Tongue (tissue), 3 donors: ENCODE measurements at places on chromosomes 2 and 18.

- DNase-seq: no peak
Measured at GRCh38 chr18:49819071-49819662, 5.8 kb upstream of the ACAA2 start.

- DNase-seq: peak; percentile 73
Measured at GRCh38 chr2:175880-176820, 87.7 kb downstream of the SH3YL1 start.

DNA sequence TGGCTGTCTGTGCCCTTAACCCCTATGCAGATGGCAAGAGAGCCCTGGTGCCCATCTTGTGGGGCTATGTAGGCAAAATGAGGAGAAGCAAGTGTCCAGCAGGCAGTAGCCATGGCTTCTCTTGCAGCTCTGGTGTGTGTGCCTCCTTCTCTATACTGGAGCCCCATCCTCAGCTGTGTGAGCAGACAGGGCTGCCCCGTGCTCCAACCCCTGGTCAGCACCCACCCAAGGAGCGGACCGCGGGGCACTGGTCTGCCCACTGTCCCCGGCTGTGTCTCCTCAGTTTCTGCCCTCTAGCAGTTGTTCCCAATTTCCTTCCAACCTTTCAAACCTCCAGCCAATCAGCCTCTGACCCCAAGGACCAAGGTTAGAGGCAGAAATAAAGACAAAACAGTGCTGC is 134.9 kb upstream of the GLI2 start:
- no peak for DNase-seq

GRCh38 chr2:177799531-177799930 is 273.0 kb downstream of the PDE11A start:
- peak; percentile 18 for DNase-seq

DNA sequence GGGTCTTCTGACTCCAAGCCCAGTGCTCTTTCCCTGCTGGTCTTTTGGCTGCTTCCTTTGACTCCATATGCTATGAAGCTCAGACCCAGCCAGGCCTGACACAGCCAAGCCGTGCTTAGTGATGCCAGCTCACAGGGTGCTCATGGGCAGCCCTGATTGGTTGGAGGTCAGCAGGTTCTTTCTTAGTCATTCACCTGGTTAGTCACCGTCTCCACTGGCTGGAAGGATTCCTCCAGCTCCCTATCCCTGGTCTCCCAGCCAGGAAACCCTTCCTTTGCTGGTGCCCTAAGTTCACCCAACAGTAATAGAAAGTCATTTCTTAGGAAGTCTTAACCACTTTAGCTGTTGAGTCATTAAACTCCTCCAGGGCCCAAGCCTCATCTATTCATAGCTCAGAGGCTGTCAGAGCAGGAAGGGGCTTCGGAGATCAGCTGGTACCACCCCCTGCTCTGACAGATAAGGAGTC is 3.9 kb downstream of the KCNK3 start:
- no peak for DNase-seq

- no peak for DNase-seq
Measured at GRCh38 chr2:102971701-102972100, 209.9 kb downstream of the TMEM182 start.

DNA sequence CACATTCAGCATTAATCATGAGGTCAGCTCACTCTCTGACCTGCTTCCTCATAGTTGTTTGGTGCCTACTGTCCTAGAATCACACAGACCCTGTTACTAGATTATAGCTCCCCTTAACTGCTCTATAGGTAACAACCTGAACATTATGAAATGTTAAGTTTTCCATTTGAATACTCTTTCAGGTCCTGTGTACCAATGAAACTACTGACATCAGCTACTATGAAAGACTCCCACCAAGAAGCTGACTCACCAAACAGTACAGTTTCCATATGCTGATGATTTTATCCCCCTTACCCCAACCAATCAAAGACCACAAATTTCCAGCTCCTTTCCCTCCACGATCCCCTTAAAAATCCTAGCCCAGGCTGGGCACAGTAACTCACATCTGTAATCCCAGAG is 56.3 kb downstream of the SRBD1 start:
- DNase-seq: no peak

GRCh38 chr2:125560855-125561254 is 1095.1 kb upstream of the GYPC start:
- no peak for DNase-seq

GRCh38 chr2:106223347-106223746 is 29.2 kb upstream of the UXS1 start:
- DNase-seq: no peak

- no peak for DNase-seq
Measured at GRCh38 chr2:142104134-142104758, 26.6 kb downstream of the LRP1B start.

DNA sequence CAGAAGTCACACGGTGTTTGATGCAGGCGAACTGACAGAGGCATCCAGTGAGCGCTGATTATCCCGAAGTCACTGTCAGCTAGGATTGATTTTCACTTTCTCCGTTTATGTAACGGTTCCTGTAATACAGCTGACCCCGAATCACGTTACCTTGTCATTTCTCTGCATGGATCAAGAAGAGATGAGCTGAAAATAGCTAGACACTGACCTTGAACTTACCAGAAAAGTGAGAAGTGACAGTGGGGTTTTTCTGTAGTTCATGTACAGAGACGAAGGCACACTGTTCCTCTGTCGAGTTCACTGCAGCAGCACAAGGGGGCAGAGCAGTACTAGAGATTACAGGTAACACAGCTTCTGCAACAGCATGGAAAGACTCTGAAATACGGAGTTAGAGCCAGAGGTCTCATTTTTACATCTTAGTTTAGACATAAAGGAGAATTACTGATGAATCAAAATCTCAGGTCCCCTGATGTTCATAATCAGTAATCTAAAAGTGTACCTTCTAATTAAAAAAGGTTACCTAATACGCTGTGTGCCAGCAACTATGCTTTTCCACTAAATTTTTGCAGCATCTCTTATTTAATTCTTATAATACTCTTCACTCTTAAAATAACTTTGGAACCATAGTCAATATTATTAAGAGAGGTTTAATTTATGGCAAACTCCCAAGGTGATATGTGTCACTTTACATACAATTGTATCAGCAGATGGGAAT is 33.1 kb downstream of the ARHGAP15 start:
- DNase-seq: peak; percentile 85

- no peak for DNase-seq
Measured at GRCh38 chr2:237720957-237721356, 77.6 kb upstream of the RBM44 start.

DNA sequence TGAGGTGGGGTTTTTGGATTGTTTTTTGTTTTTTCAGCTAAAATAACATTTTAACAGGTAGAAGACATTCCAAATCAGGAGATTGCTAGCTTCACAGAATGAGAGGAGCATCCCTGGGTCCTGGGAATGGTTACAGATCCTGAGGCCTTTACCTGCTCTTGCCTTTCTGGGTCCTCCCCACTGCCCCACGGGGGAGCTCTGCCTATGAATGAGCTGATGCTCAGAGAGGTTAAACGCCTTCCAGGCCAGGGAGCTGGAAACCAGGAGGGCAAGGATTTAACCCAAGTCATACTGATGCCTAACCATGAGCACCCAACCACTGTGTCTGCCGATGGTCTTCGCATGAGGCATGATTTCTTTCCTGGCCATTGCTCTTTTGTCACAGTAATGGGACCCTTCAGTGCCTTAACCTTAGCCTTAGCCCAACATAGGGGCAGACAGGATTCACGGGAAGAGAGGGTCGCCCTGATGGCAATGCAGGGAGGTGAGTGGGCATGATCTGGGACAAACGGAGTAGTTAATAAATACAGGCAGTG is 16.1 kb downstream of the MOCOS start:
- no peak for DNase-seq

DNA sequence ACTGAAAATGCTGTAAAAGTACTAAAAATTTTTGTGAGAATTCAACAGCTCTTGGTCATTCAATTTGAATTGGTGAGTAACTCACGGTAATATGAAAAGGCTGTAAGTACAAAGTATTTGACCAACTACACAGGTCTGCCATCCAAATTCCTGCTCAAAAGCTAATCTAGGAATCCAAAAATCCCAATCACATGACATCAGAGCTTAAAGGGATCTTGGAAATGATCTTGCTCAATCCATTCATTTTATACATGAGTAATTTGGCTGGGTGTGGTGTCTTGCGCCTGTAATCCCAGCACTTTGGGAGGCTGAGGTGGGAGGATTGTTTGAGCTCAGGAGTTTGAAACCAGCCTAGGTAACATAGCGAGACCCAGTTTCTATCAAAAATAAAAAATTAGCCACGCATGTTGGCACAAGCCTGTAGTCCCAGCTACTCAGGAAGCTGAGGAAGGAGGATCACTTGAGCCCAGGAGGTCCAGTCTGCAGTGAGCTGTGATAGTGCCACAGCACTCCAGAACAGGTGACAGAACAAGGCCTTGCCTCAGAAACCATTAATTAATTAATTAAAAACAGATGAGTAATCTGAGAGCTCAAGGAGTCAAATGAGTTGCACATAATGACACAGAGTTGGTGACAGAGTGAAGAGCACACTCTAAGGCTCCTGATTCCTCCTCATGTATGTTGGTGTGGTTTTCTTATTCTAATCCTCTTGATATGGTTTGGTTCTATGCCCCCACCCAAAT is 19.8 kb downstream of the SPIRE1 start:
- no peak for DNase-seq

- no peak for DNase-seq
Measured at GRCh38 chr18:13614641-13615288, 111.6 kb downstream of the FAM210A start.

DNA sequence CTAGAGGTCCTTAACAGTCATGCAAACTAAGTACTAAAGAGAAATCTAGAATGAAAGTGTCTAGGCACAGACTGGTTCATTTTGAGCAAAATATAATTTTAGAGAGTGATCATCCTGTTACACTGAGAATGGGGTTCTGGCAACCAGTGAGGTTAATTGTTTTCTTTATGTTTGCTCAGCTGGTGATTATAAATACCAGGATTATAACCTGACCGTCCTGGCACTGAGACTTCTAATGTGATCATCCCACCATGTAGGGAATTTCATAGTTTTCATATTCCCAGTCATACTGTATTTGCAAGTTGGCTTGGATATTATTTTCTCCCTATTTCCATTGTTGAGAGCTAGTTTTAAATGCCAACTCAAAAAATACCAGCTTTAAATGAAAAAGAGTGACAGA is 852.5 kb upstream of the LRATD1 start:
- peak; percentile 63 for DNase-seq

GRCh38 chr2:24721470-24721869 is 71.7 kb downstream of the PTRHD1 start:
- DNase-seq: peak; percentile 97

DNA sequence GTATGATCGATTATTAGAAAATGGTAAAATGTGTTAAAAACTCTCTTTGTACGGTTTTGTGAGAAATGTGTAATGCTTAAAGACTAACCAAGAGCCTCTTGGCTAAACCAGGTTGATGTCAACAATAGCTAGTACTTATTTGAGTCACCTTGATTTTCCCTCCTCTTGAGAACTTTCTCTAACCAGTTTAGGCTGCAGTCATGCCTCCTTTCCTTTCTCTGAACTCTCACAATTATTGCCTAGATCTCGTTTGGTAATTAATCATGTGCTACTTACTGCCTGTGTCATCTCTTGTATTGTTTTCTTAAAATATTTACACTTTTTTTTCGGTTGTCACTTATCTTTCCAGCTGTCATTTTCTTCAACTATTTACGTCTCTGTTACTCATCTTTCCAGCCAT is 1.1 kb upstream of the EPC2 start:
- no peak for DNase-seq

DNA sequence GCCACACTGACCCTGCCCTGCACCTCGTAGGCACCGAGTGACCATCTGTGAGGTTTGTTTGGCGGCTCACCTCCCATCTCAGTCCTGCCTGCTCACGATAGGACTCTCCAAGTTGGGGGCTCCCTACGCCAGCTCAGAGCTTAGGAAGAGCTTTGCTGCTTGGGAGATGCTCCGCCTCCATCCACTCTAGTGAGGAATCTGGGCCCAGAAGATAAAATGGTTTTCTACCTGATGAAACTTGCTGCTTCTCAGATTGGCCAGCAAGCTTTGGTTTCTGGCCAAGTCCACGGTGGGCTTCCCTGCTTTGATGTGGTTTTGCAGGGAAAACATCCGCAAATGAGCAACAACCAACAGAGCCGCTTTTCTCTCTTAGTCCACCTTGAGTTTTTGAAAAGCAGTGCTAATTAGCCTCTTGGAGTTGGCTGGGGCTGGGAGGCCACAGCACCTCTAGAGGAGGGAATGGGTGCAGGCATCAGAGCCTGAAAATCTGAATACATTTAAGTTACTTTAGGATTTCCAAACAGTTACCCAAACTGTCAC is 42.2 kb downstream of the THNSL2 start:
- no peak for DNase-seq

DNA sequence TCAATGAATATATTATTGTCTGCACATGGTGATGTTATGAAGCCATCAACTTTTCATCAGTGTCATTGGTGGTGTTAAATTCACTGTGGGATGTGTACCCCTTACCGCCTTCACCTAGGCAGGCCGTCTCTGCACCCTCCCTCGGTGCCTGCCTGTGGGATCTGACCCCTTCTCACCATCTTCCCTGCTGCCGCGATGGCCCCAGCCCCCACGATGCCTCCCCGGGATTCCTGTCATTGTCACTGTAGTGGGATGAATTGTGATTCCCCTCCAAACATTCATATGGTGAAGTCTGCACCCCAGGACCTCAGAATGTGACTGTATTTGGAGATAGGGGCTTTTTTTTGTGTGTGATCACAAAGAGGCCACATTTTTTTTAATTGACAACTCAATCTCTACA is 198.3 kb upstream of the HS6ST1 start:
- DNase-seq: no peak

GRCh38 chr2:177489719-177490301 is 97.2 kb downstream of the AGPS start:
- peak; percentile 81 for DNase-seq

DNA sequence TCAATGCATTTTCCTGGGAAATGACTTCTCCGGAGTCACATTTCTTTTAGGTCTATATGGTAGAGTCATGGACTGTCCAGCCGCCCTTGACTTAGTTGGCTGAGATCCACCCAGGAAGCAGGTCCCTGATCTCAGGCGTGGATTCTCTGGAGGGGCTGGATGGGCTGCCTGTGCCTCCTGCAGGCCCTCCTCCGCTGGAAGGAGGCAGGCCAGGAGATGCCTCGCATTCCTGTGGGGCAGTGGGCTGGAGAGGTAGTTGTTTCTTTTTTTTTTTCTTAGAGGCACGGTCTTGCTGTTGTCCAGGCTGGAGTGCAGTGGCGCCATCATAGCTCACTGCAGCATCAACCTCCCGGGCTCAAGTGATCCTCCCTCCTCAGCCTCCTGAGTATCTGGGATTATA is 129.0 kb upstream of the MYCN start:
- DNase-seq: no peak
